ENCODE measurements at places on chromosomes 1 and 21. TPM values are rescaled to one million over a fixed set of nuclear protein-coding genes. Genes with fewer than 3 reads are reported as not detected.

Gene CXADR
- 0.11 TPM for polyA plus RNA-seq

Gene C1orf53
- 6.2 TPM for polyA plus RNA-seq

Gene GRIK1
- 0.01 TPM for polyA plus RNA-seq

Gene L1TD1
- polyA plus RNA-seq, result 0.03 TPM

Gene TMEM269
- polyA plus RNA-seq, result not detected

Gene NR0B2
- polyA plus RNA-seq, result not detected

Gene MAP3K7CL
- polyA plus RNA-seq, result 4.9 TPM

Gene BMP8A
- not detected for polyA plus RNA-seq

Gene OR2T33
- not detected for polyA plus RNA-seq

Gene TTLL7
- 2.1 TPM for polyA plus RNA-seq

Gene NTMT2
- not detected for polyA plus RNA-seq

Gene LSM10
- polyA plus RNA-seq, result 59.5 TPM

Gene S100A16
- polyA plus RNA-seq, result 30.9 TPM

Gene SH2D5
- polyA plus RNA-seq, result 0.03 TPM

Gene CLDN19
- polyA plus RNA-seq, result not detected

Gene KRTAP19-1
- not detected for polyA plus RNA-seq

Gene DNM3
- 3.0 TPM for polyA plus RNA-seq

Gene FCN3
- 133 TPM for polyA plus RNA-seq

Gene CYP2J2
- polyA plus RNA-seq, result 0.71 TPM

Gene SPRR1B
- polyA plus RNA-seq, result not detected

Gene DMBX1
- 0.16 TPM for polyA plus RNA-seq

Gene RGS8
- 0.11 TPM for polyA plus RNA-seq

Gene PTCH2
- 0.56 TPM for polyA plus RNA-seq

Gene MROH7
- polyA plus RNA-seq, result 0.33 TPM

Gene CD247
- 0.98 TPM for polyA plus RNA-seq

Gene RAB25
- polyA plus RNA-seq, result 11.8 TPM

Gene OR6N2
- polyA plus RNA-seq, result not detected

Gene F5
- 3.6 TPM for polyA plus RNA-seq

Gene SLC16A4
- 0.35 TPM for polyA plus RNA-seq

Gene VAV3
- 2.2 TPM for polyA plus RNA-seq

Gene RNU1-3
- polyA plus RNA-seq, result not detected

Gene HTR6
- not detected for polyA plus RNA-seq

Gene DYNLT4
- 0.74 TPM for polyA plus RNA-seq

Gene MATN1
- 0.09 TPM for polyA plus RNA-seq

Gene HPCAL4
- 0.04 TPM for polyA plus RNA-seq

Gene FAM78B
- polyA plus RNA-seq, result 0.87 TPM

Gene GBP4
- polyA plus RNA-seq, result 20.8 TPM

Gene OLFML3
- 59.0 TPM for polyA plus RNA-seq

Gene IFNLR1
- not detected for polyA plus RNA-seq

Gene GPR52
- polyA plus RNA-seq, result not detected

Gene RIPK4
- 9.2 TPM for polyA plus RNA-seq

Gene CDC20
- 0.55 TPM for polyA plus RNA-seq

Gene FCGR2B
- 14.5 TPM for polyA plus RNA-seq

Gene OLFML2B
- polyA plus RNA-seq, result 6.6 TPM

Gene ACBD3
- 17.9 TPM for polyA plus RNA-seq

Gene CRYBG2
- not detected for polyA plus RNA-seq
